Keratinocyte (primary cell): ENCODE measurements at places on chromosomes 16 and 17. TPM values are rescaled to one million over a fixed set of nuclear protein-coding genes. Genes with fewer than 3 reads are reported as not detected.

Gene HOXB5
- polyA plus RNA-seq, result 0.04 to 0.19 TPM in 2 of 3 replicates, not detected in the other

Gene GLIS2
- 0.63 to 2.3 TPM (median 1.0 TPM) in 3 replicates for polyA plus RNA-seq

Gene WDR90
- 5.9 to 9.2 TPM (median 8.2 TPM) in 3 replicates for polyA plus RNA-seq

- H3K27ac ChIP-seq, result no peak overlapping the region
- H3K4me3 ChIP-seq, result no peak overlapping the region
- no peaks in the 10 kb centered on the region for H3K36me3 ChIP-seq
- H3K27me3 ChIP-seq, result peaks cover 17% of the 10 kb centered on the region
- DNase-seq, result no peak
Measured at GRCh38 chr16:85085721-85086120, 26.6 kb downstream of the CIBAR2 start.

Gene KRTAP1-1
- 0.07 to 0.13 TPM in 2 of 3 replicates, not detected in the other for polyA plus RNA-seq

DNA sequence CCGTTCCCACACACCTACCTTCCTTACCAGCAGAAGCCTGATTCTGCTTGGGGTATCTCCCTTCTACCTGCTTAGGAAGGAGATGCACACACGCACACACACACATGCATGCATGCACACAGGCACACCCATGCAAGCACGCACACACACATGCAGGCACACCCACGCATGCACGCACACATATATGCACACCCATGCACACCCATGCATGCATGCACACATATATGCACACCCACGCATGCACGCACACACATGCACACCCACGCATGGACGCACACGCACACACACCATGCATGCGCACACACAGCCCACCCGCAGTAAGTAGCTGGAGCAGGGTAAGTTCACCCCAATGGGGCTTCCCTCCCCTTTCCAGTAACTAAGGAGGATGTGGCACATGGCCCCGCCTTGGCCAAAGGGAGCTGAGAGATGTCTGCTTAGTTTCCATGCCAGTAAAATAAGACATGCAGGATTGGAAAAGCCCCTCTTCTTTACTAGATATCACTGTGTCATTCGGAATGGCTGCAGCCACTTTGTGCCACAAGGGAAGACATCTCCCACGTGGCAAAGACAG is 33.7 kb downstream of the ADCY9 start:
- no peak overlapping the region for H3K4me3 ChIP-seq
- H3K27ac ChIP-seq, result no peak overlapping the region
- no peak for DNase-seq

GRCh38 chr16:31513126-31513525 is 4.9 kb upstream of the RUSF1 start:
- no peaks in the 10 kb centered on the region for H3K4me1 ChIP-seq
- no peaks in the 10 kb centered on the region for H3K27me3 ChIP-seq
- no peak overlapping the region for H3K4me3 ChIP-seq
- H3K27ac ChIP-seq, result no peak overlapping the region
- DNase-seq, result no peak

DNA sequence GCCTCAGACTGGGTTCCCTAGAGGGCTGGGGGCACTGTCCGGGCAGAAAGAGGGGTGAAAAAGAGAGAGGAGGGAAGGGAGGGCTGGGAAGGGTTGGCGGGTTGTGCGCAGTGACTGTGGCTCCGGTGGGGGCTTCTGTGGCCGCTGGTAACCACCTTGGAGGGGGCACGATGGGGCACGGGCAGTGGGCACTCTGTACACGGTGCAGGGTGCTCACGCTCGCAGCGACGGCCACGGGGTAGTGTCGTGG is 588 bp downstream of the PLLP start:
- DNase-seq, result no peak
- H3K27me3 ChIP-seq, result peaks cover 10% of the 10 kb centered on the region
- no peaks in the 10 kb centered on the region for H3K36me3 ChIP-seq
- H3K27ac ChIP-seq, result no peak overlapping the region

Gene ABCC3
- 39.6 to 61.6 TPM (median 41.7 TPM) in 3 replicates for polyA plus RNA-seq

Gene FASN
- polyA plus RNA-seq, result 44.7 to 137 TPM (median 55.7 TPM) in 3 replicates

Gene CHD9NB
- polyA plus RNA-seq, result 0.53 to 0.89 TPM (median 0.64 TPM) in 3 replicates

DNA sequence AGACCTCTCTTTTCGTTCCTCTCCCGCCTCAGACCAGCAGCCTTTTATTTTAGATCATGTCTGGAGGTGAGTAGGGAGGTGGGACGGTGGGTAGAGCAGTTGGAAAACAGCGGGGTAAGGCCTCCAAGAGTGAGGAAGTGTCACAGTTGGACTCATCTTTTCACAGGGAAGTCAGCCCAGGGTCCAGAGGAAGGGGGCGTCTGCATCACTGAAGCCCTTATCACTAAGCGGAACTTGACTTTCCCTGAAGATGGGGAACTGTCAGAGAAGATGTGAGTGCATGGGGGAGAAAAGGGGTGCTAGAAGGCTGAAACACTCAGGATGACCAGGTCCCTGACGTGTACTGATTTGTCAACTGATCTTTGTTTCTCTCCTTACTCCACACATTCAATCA is 461 bp downstream of the LRRC46 start:
- no peaks in the 10 kb centered on the region for H3K27me3 ChIP-seq
- no peak for DNase-seq
- H3K4me3 ChIP-seq, result no peak overlapping the region
- H3K4me1 ChIP-seq, result peaks cover 18% of the 10 kb centered on the region
- peaks cover 7% of the 10 kb centered on the region for H3K36me3 ChIP-seq
